ENCODE measurements at places on chromosomes 6 and 20.

DNA sequence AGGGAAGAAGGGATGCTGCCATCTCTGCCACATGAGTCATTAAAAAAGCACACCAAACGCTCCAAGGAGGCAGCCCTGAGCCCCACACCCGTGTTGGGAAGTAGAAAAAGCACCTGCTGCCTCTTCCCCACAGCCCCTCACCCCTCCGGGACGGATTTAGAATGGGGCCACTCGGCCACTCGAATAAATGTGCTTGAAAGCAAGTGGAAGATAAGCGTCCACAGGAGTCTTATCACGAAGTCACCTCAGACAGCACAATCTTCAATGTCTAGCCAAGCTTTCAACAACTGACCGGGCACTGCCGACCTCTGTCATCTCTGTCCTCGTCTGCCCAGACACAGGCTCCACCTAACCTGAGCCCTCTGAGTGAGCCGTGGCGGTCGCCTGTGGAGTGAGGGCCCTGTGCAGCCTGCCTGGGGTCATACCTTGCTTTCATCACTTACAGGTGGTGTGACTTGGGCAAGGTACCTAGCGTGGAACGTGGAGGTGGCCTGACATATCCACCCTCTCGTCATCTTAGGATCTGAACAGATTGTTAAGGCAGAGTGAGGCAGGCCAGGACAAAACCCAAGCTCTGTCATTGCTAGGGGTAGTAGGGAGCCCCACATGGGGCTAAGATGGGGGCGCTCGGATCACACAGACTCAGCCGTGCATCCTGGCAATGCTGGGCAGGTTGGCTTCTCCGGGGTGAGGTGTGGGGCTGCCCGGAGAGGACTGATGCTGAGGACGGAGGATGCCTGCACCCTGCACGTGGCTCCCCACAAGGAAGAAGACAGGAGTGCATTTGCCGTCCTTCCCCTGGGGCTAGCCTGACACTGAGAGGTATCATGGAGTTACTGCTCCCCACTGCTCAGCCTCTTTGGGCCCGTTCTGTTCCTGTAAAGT, 34.8 kb downstream of the PSMG4 start:
- no peak for DNase-seq

DNA sequence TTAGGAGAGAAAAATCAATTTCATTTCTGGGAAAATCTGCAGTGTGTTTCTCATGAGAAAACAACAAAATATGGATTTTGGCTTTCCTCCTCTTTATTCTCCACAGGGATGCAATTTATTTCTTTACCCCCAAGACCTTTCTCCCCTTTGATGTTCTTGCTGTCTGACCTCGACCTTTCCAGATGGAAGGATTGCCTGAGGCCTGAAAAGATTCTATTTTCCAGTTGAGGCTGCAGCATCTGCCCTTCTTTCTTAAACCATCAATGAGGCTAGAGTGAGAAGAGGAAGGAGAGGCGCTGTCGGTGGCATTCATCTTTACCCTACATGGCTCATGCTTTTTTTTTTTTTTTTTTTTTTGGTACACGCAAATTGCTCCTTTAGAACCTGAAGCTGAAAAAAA, 344.2 kb upstream of the BTBD3 start:
- DNase-seq: no peak

DNA sequence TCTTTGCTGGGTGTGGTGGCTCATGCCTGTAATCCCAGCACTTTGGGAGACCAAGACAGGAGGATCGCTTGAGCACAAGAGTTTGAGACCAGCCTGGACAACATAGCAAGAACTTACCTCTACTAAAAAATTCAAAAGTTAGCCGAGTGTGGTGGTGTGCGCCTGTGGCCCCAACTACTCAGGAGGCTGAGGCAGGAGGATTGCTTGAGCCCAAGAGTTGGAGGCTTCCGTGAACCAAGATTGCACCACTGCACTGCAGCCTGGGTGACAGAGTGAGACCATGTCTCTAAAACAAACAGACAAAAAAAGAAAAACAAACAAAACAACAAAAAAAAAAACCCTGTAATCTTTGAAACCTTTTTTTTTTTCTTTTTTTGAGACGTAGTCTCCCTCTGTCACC, 67.5 kb downstream of the CAP2 start:
- DNase-seq: no peak

DNA sequence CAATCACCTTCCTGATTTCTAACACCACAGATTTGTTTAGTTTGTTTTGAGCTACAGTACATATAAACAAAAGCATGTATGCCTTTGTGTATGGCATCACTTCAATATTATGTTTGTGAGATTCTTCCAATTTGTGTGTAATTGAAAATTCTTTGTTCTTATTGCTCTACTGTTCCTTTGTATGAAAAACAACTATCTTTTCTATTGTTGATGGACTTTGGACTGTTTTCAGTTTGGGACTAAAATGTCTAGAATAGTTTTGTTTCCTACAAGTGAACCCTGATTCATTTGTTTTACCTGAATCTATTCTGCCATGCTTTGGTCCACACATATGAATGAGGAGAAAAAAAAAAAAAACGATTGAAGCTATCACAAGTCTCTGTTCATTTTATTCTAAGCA, 21.2 kb upstream of the ZNF184 start:
- DNase-seq: no peak

DNA sequence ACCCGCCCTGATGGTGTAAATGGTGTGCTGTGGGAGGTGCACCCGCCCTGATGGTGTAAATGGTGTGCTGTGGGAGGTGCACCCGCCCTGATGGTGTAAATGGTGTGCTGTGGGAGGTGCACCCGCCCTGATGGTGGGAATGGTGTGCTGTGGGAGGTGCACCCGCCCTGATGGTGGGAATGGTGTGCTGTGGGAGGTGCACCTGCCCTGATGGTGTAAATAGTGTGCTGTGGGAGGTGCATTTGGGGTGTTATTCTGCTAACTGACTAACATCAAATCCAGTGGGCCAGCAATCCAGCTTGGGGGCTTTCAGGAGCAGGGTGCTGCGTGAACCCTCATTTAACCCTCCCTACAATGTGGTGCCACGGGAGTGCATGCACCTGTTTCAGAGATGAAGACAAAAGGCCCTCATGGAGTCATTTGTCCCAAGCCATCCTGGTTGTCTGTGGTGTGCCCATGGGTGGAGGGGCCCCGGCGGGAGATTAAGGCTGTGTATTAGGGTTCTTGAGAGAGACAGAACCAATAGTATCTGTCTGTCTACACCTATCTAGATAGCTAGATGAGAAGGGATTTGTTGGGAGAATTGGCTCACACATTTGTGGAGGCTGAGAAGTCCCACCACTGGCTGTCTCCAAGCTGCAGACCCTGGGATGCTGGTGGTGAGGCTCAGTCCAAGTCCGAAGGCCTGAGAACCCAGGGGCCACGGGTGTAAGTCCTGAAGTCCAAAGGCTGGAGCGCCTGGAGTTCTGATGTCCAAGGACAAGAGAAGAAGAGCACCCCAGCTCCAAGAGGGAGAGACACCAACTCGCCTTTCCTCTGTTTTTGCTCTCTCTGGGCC, 39.2 kb downstream of the TMEM242 start:
- DNase-seq: no peak

GRCh38 chr6:165606740-165607008, 56.4 kb downstream of the PDE10A start:
- no peak for DNase-seq

DNA sequence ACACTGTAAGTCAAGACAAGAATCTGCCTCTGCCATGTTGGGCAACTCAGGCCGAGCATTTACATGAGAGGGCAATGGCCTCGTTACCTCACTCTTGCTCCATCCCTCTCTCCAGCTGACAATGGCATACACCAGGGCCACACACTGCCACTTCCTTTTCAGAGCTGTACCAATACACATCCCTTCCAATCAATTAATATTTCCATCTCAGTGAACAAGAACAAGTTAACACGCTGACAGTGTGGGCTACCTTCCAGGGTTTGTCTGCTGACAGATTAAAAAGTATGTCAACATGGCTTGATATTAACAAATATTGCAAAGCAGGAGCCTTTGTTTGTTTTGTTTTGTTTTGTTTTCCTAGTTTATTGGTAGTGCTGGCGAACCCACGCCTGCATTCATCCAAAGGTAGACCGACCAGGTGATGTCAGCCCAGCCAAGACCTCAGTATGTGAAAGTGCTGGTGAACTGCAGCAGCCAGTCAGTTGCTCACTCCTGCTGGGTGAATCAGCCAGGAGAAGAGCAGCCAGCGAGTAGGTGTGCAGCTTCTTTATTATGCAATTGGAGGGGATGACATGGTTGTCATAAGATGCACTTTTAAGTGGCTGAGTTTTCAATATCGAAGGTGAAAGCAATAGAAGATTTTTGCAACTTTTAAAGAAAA, 487.3 kb upstream of the JARID2 start:
- no peak for DNase-seq

- no peak for DNase-seq
These were observed 176.7 kb downstream of the BMP7 start for GRCh38 chr20:57089699-57090144.

GRCh38 chr6:167735951-167736288, 90.8 kb upstream of the AFDN start:
- no peak for DNase-seq

- DNase-seq: no peak
These were observed 24.3 kb upstream of the NHSL1 start for GRCh38 chr6:138523347-138524210.

- DNase-seq: no peak
These were observed 7.8 kb upstream of the PACSIN1 start for GRCh38 chr6:34457742-34458735.

DNA sequence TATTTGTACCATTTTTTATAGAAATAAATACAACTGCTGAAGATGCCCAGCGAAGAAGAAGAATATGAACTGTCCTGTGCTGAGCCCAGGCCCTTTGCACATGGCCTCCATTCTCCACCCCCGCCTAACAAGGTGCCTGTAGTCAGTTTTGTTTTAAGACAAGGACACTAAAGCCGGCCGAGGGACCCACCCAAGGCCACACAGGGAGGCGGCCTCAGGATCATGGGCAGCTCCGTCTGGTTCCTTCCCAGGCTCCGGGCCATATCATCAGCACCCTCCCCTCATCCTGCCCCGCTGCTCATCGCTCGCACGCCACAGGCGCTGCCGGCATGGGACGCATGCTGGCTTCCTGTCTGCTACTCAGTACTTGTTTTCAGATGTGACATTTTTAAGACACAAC, 21.3 kb downstream of the PSMG4 start:
- DNase-seq: no peak

- DNase-seq: peak; percentile 26
These were observed 443.9 kb downstream of the CDKAL1 start for GRCh38 chr6:20978151-20978614.
